ENCODE measurements at places on chromosomes 5 and 9.

DNA sequence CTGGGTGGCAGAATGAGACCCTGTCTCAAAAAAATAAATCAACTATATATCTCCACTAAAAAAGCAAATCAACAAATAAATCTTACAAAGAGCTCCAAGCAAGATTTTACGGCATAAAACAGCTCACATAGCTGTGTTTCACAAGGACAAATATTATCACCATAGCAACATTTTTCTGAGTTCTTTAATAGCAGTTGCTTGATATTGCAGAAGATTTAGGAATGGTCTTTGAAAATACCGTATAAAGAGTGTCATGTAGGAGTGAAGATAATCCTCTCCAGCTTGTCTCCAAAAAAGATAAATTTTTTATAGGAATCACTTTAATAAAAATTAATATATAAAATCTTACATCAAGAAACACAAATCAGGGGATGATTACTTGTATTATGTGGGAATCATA is 36.6 kb upstream of the MYOT start:
- DNase-seq: no peak

DNA sequence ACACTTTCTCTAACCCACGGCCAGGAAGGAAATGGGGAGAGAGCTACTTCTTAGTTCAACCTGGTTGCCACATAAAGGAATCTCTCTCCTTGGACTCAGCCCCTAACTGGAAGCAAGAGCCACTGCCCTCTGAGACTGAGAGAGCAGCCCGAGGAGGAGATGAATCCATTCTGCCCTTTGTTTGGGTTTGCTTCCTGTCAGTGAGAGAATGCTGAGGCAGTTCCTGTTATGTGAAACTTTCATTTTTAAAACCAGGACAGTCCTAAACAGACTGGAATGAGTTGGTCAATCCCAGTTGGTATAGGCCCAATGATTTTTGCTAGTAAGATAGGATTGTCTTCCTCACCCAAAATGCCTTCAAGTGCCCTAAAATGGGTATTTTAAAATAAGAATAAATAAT is 205.1 kb downstream of the NTRK2 start:
- no peak for DNase-seq

DNA sequence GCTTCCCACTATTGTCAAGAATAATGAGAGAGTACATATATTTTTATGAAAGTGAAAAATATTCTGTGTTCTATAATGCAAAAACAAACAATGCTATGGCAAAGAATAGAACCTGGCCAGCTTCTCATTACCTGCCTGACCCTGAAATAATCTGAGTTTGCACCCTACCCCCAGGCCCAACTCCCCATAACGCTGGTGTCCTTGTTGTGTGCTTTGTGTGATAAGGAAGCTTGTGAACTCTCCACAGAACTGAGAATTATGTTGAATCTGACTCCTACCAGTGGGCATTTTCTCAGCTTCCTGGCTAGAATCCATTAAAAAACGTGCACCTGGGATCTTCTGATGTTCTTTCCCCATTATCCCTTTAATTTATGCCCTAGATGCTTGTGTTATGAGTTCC is 178.0 kb upstream of the GNA14 start:
- no peak for DNase-seq

GRCh38 chr5:151733358-151734063 is 24.9 kb downstream of the ATOX1 start:
- DNase-seq: no peak

DNA sequence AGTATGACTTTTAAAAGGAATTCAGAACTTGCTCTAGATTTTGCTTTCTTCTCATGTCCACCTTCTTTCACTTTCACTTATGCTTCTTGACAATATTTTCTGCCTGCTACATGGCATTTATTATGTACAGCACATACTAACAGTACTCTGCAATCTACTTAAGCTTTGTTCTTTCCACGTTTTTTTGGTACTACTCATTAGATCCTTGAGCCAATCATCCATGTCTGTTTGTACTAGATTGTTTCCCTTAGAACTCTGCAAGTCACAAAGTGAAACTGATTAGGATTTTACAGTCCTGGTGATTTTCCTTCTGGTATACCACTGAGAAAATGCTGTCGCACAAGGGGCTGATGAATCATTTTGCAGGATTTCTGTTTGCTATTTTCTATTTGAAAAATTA is 78.3 kb downstream of the PARP8 start:
- no peak for DNase-seq

- no peak for DNase-seq
Measured at GRCh38 chr5:172715421-172715780, 55.6 kb downstream of the DUSP1 start.

GRCh38 chr5:180367991-180368390 is 14.9 kb upstream of the GFPT2 start:
- no peak for DNase-seq

DNA sequence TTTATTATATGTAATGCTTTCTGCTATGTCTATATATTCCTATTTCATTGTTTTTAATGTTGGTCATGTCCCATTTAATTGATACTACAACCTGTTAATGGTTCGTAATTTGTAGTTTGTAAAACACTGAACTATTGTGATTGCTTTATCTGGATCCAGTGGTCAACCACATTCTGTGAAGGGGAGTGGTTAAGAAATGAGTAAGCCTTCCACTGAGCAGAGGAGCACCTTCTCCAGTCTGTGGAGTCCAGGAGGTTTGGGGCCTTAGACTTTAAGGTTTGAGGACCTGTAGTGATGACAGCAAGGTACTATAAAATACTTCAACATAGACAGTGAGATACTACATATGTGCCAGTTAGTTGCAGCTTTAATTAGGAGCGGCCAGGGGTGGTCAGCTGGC is 67.7 kb upstream of the RAD23B start:
- DNase-seq: no peak

- DNase-seq: no peak
Measured at GRCh38 chr5:79691007-79691406, 1.4 kb downstream of the CMYA5 start.

DNA sequence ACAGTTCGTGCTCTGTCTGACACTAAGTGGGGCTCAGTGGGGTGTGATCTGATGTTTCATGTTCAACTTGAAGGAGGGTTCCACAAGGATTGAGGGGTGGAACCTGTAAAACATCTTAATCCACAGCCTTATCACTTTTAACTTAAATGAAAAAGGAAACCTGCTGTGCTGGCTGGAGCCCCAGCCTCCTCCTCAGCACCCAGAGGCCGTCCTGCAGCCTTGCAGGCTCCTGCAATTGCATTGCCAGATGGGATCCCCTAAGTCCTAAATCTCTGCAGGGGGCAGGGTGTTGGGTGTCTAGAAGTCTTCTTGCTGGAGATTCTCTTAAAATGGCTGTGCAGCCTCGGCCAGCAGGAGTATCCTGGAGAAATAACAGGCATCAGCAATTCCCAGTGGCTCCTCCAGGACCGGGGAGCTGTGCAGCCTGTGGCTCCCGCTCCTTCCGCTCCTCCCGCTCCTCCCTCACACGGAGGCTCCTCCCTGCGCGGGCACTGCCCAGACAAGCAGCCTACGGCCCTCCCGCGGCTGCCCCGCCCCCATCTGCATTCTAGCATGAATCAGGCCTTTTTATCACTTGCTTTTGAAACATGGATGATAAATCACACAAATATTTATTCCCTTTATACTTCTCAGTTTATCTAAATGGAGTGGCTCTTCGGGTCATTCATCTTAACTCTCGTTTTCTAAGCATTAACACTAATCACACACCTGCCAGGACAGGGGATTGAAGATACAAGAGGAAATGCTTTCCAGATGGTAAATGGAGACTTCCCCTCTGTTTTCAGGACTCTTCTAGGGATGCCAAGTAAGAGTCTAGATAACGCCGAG is 131.0 kb downstream of the ADAMTS16 start:
- DNase-seq: no peak

DNA sequence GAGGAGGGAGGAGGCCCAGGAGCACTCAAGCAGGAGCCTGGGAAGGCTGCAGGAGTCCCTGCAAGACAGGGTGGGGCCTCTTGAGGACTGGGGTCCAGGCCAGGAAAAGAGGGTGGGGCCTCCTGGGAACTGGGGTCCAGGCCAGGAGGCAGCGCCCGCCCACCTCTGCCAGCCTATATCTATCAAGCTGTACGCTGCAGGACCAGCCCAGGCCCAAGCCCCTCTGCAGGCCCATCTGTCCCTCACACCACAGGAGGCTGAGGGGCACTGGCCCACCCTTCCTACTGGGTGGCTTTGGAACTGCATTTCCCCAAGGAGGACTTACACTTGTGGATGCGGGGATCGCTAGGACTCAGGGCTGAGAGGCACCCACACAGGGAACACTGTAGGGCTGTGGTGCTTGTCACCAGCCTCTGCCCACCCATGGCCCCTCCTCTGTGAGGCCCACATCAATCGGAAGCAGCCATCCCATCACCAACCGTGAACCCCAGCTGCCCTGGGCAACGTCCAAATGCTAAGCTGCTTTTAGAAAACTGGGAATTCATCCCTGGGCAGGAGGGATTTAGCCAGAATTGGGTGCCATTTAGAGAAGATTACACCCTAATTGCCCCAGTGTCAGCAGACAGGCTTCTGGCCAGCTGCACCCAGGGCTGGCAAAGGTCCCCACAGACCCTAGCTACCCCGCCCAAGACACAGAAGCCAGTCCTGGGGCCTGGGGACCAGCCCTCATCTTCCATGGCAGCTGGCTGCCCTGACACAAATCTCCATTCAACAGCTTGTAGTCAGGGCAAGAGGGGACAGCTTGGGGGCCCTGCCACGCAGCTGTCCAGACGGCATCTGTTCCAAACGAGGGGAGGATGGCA is 15.3 kb downstream of the BICD2 start:
- no peak for DNase-seq

DNA sequence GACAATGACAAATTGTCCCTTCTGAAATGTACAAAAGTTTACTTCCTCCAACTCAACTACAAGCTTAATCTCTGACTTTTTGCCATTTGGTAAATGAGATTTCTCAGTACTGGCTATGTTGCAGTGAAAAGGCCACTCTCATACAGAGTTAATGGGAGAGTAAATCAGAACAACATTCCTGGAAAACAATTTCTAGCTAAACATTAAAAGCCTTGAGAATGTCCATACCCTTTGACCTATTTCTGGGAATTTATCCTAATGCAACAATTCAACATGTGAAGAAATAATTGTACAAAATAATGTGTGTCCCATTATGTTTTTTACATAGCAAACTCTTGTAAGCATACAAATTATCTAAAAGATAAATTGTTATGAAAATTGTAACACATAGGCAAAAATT is 56.3 kb upstream of the SPEF2 start:
- DNase-seq: no peak

GRCh38 chr9:98567540-98568233 is 141.0 kb downstream of the GABBR2 start:
- no peak for DNase-seq

GRCh38 chr5:124906339-124907097 is 160.1 kb upstream of the ZNF608 start:
- DNase-seq: no peak

GRCh38 chr5:150621301-150621700 is 19.2 kb upstream of the SYNPO start:
- no peak for DNase-seq

DNA sequence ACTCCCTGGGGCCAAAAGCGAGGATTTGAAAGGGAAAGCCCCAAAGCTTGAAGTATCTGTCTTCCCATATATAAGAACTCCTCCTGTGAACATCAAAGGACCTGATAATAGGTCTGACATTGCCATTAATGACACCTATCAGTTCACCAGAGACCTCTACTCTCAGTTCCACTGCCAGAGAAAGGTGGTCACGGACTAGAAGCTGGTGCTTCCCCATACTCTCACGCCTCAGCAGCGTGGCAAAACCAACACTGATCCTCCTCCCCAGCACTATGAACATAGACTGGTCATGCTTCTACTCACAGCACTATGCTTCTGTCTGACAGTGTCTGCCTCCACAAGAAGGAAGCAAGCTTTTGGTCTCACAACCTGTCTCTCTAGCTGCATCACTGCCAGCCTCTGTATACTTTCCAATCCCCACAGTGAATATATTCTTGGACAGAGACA is 37.9 kb downstream of the NRG2 start:
- DNase-seq: no peak

GRCh38 chr5:97666783-97667182 is 483.7 kb upstream of the RIOK2 start:
- DNase-seq: no peak
